Esophagus muscularis mucosa (tissue), 4 donors: ENCODE measurements at places on chromosomes 12 and 14. TPM values are rescaled to one million over a fixed set of nuclear protein-coding genes. Genes with fewer than 3 reads are reported as not detected.
A peak's percentile ranks its signal among the peaks of the same experiment; 100 is the strongest.

GRCh38 chr14:60094306-60094897 is 2.7 kb downstream of the PCNX4 start:
- DNase-seq: no peak
- no peak overlapping the region for H3K4me3 ChIP-seq
- H3K4me1 ChIP-seq: peaks cover 47% of the 10 kb centered on the region
- H3K36me3 ChIP-seq: peaks cover 5% of the 10 kb centered on the region
- H3K27ac ChIP-seq: peak overlapping the region; percentile 15
- H3K27me3 ChIP-seq: no peaks in the 10 kb centered on the region

The MMP14 gene
- total RNA-seq: 140 TPM

DNA sequence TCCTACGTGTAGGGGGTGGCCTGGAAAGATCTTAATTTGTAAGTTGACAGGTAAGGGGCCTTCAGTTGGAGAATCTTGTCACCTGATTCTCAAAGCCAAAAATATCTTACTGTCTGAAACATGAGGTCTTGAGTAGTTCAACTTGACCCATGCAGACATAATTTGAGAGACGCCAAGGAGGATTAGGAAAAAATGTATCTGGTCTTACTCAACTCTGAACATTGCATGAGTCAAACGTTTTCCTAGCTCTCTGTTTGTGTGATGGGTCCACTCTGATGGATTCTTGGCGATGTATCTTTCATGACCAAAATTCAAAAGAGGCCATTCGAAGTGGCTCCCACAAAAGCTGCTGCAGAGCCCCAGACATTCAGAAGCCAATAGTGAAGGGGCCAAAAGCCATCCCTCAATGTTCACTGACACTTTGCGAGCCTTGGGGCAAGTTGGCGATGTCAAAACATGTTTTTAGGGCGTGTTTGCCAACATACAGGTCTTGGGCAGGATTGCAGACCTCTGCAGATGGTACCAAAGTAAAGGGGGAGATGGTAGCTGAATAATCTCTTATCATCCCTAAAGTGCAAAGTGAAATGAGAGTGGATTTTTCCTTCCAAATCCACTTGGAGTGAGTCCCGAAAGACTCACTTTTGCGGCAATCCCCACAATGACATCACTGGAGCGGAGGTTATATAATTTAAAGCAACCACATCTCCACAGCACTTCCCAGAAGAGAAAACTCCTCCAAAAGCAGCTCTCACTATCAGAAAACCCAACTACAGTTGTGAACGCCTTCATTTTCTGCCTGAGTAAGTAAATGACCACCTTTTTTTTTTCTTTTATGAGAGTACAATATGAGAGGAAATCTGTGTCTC is at the start of gene BDKRB1:
BDKRB1 (plus strand) TSS at position 710 of the 866 bp plus-strand sequence. CDS start 7,473 bp downstream, outside the sequence.
- no peak for DNase-seq
- no peak within 1 kb of the TSS for H3K4me3 ChIP-seq
- peaks cover 56% of the 10 kb centered on the region for H3K4me1 ChIP-seq

DNA sequence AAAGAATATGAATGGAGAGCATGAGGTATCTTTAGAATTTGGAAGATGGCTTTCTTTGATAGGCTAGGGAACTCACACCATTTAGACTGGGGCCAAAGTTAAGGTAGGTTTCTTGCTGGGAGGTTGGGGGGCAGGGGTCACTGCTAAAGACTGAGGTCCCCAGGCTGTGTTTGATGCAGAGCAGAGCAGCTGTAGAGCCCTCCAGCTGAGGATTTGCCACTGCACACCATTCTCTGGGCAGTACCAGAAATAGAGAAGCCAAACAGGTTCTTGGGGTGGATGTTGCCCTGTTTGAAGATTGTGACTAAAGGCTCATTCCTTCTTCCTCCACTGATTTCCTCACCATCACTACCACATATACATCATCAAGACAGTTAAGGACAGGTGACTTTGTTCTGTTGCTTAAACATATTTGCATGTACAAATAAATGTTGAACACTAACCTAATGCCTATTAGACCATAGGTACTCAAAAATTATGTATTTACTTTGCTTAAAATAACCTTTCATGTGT is 7.9 kb downstream of the NTF3 start:
- no peak for DNase-seq
- no peak overlapping the region for H3K4me3 ChIP-seq
- H3K4me1 ChIP-seq: no peaks in the 10 kb centered on the region
- H3K27me3 ChIP-seq: no peaks in the 10 kb centered on the region

GRCh38 chr12:11904124-11904523 is 166.6 kb upstream of the BCL2L14 start:
- H3K4me1 ChIP-seq: no peaks in the 10 kb centered on the region
- H3K27ac ChIP-seq: no peak overlapping the region
- DNase-seq: no peak
- no peaks in the 10 kb centered on the region for H3K27me3 ChIP-seq
- no peak overlapping the region for H3K4me3 ChIP-seq

The DAO gene
- total RNA-seq: not detected

GRCh38 chr14:92552066-92552465 is 38.5 kb downstream of the RIN3 start:
- peaks cover 55% of the 10 kb centered on the region for H3K4me1 ChIP-seq
- no peaks in the 10 kb centered on the region for H3K27me3 ChIP-seq
- no peaks in the 10 kb centered on the region for H3K36me3 ChIP-seq
- no peak overlapping the region for H3K4me3 ChIP-seq
- no peak for DNase-seq
- no peak overlapping the region for H3K27ac ChIP-seq
